ENCODE measurements at places on chromosomes 4 and X.

- no peak for DNase-seq
Measured at GRCh38 chrX:96591421-96591820, 93.2 kb upstream of the DIAPH2 start.

GRCh38 chrX:49073601-49074575, at the start of gene PRAF2:
Gene PRAF2, minus strand, starts transcription at chrX:49074002. Its CDS starts 15 bp downstream, at chrX:49073987.
- DNase-seq = peak; percentile 69

DNA sequence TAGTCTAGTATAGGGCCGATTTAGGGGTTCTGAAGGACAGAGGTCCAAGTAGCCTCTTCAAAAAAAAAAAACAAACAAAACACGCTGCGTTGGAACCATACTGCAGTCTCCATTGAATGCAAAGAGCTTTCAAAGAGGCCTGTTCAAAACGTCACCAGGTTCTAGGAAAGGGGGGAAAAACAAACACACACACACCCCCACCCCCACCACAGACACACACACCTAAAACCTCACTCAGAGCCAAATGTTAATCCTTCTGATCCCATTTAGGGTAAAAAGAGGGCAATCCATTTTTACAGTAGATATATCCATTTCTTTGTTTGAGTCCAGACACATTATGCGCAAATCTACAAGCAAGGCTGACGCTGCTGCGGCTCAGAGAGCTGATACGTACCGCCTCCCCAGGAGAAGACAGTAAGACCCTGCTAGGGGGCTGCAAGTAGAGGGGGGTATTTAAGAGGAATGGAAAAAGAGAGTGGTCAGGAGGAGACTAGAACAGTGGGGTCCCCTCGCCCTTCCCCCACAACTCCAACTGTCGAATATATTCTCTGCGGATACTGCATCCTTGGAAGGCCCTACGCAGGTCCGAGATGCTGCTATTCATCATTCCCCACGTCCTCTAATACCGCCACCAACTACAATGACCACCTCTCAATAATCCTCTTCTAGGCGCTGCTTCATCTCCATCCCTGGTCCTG, 1.3 kb downstream of the NKRF start:
- no peak for DNase-seq

DNA sequence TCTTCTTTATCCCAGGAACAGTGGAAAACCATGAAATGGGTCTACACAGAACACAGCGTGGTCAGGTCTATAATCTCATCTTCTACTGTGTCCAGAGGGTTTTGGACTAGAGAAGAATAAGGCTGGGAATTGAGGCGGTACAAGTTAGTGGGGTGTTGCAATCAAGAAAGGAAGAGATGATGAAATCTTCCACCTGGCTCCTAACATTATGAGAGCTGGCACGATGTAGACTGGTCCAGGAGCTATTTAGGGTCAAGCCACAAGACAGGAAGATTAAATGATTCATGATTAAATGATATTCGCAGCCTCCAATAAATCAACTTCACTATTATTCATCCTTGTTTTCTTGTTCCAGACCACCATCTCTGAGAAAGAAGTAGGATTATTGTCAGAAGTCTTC, 88.0 kb downstream of the ARSF start:
- DNase-seq = no peak

DNA sequence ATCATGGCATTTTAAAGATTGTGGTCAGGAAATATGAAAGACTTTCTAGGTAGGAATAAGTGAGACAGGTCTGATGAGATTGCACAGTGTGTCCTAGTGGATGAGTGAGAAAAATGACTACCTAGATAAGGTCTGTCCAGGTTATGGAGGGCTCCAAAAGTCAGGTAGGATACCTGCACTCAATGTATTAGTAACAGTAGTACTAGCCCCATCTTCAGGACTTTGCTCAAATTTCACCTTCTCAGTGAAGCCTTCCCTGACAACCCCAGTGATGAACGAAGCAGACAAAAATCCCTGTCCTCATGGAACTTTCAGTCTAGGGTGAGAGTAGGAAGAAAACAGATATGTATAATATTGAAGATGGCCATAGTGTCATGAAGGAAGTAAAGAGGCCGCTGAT, 85.7 kb downstream of the ZIC3 start:
- no peak for DNase-seq

GRCh38 chrX:153642655-153643430, 4.2 kb upstream of the DUSP9 start:
- DNase-seq = no peak

GRCh38 chr4:137531986-137532868, at the start of gene PCDH18:
Gene PCDH18, minus strand, starts transcription at chr4:137532494. Its CDS starts 406 bp downstream, at chr4:137532088.
- DNase-seq = no peak

DNA sequence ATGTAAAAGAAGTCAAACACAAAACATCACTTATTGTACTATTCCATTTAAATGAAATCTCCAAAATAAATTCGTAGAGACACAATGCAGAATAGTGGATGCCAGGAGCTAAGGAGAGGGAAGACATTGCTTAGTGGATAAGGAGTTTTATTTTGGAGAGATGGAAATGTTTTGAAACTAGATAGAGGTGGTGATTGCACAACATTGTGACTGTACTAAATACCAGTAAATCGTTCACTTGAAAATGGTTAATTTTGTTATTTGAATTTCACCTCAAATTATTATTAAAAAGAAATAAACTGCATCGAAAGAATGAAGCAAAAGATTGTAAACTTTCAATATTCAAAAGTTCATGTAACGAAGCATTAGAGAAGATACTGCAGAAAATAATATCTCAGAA, 9.7 kb upstream of the ACSL4 start:
- no peak for DNase-seq

DNA sequence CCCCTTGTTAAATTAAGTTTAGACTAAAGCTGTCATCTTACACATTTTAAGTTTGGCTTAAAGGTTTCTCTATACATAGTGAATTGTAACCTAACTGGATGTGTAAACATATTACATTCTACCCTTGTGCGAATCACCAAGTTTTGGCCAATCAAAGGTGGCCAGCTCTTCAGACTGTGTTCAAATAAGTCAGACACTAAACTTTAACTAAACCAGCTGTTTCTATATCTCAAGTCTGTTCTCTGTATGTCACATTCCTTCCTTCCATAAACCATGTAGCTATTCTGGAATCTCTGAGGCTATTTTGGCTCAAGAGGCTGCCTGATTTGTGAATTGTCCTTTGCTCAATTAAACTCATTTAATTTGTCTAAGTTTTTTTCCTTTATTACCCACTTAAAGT, 6.7 kb downstream of the SULT1B1 start:
- DNase-seq = no peak

DNA sequence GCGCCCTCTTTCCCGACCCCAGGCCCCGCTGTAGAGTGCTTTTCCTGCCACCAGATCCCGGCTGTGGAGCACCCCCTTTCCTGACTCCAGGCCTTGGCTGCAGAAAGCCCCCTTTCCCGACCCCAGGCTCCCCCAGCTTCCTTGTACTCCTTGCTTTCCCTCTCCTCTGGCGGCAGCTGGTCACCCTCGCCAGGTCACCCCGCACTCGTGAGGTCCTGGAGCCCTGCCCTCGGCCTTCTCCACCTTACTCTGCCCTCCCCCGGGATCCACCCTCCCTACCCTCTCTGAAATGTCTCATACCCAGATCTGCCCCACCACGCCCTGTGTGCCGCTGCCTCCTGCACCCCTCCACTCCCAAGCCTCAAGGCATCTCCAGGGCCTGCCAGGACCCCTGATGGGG, 25.0 kb upstream of the C4orf50 start:
- no peak for DNase-seq

- DNase-seq = no peak
Measured at GRCh38 chrX:24983931-24984330, 31.8 kb downstream of the ARX start.

DNA sequence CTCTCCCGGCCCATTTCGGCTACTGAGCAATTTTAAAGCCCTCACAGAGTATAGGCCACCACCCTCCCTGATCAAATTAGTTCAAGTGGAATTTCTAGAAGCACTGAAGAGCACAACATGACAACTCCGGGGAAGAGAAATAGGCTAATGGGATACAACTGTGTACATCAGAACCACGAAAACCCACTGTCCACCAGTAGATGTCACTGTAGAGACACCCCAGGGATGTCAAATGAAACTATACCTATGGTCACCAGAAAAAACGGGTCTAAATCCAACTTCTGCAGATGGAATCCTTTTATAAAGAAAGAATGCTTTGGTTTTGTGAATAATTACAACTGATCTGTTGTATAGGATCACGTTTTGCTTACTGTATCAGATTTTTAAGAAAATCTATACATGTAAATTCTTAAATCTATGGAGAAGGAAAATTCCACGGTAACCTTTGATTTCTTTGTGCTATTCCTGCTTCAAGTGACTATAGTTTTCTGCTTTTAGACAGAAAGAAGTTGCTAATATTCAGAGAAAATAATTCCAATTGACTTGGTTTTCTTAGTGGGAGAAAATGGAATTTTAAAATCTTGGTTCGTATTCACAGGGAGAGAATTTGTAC, 29.5 kb upstream of the MAP3K15 start:
- DNase-seq = peak; percentile 6

DNA sequence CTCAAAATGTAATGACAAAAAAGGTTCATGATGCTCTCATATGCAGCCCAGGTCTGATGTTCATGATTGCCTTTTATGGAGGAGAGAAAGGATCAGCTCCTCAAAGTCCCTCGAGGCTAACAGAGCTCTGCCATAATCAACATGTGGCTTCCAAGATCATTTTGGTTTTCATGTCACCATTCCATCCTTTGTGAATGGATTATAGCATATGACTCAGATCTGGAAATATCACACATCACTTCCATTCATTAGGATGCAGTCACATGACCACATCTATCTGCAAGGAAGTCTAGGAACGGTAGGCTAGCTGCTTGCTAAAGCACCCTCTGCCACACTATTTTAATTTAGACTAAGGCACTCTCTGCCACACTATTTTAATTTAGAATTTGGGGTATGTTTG, 77.6 kb downstream of the COX18 start:
- DNase-seq = no peak

DNA sequence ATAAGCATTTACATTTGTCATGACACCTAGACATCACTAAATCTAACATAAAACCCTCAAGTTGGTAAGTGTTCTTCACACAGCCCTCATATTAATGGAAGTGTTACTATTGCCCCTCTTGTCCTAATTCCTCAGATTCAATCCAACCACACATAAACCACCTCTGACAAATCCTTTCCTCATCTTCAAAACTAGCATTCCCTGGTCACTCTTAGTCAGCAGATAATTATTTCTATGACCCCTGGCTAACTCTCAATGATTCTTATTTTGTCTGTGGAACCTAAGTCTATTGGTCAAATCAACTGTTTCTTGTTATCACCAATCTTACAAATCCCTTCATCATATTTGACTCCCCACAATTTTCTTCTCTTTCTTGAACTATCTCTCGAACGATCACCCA, 168.6 kb downstream of the PPP3CA start:
- no peak for DNase-seq

- DNase-seq = no peak
Measured at GRCh38 chrX:6131287-6131686, 97.4 kb downstream of the NLGN4X start.

DNA sequence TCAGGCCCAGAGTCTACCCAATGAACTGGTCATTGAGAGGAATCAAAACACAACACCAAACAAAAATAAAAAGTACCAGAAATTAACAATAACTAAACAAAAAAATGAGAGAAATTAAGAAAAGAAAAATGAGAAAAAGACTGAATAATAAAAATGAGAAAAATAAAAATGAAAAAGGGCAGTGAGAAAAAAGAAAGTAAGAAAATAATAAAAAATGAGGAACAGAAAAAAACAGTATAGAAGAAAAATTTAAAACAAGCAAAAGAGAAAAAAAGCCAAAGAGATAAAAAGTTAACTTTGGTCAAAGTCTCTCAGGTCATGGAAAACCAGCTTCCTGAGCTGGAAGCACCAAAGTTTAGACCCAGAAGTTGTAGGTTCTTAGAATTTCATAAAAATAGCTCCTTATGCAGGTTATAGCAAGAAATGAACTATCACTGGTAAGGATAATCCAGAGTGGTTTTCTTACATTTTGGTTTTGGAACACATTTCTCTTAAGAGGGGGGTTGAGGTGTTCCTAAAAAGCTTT, 51.0 kb upstream of the WDR17 start:
- no peak for DNase-seq

DNA sequence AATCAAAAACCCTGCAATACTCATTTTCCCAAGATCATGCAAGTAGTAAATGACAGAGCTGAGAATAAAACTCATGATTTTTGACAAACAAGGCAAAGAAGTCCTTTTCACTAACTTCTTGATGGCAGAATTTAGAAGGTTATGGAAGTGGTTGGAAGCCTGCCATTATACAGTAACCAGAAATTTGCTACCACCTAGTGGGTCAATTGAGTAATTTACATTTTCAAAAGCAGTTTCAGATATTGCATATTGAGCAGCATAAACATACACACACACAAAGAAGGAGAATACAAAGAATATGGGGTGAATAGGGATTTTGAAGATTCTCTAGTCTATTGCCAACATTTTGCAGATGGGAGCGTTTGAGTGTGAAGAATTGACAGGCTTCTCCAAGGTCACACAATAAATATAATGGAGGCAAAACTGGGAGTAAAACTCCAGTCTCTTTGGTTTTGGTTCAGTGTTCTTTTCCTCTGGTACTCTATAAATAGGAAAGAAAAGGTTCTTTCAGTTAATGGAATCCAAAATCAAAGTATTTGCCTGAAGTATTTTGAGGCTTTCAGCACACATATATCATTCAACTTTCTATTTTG, 70.2 kb downstream of the GC start:
- DNase-seq = no peak

DNA sequence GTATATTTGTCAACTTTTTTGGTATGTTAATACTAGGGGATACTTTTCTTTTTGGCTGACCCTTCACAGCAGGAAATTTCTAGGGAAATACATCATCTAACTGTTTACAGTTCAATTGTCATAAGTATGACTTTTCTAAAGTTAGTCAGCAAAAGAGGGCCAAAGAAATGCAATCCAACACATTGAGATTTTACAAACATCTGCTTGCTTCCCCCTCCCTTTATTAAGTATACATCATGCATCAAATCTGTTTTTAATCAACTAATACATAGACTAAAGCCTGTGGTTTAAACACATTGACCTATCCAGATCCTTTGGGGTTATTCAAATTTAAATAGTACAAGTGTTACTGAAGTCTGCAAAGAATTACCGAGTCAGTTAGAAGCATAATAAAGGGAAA, 93.9 kb downstream of the MID1 start:
- no peak for DNase-seq

DNA sequence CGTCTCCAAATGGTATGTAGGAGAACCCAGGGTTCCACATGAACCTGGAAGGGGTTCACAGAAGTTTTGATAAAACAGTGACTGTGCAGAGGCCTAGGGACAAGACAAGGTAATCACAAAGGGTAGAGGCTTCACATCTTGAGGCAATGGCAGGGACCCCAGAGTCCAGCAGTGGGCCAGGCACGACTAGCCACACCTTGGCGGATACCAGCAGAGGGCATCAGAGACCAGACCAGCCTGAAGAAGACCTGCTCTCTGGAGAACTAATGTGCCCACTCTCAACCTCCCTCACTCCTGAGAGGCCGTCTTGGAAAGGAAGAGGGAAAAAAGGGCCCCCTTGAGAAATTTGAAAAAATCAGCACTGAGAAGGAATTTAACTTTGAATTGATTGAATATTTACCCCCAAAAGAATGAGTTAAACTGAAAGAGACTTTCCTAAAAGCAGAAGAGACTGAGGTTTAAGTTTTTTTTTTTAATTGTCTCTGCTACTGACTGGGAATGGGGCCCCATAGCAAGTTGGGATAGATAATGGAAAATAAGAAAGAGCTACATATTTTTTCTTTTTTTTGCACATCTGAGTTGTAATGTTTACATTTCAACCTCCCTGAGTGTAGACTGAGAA, 243.8 kb upstream of the JADE1 start:
- DNase-seq = no peak
